ENCODE measurements at places on chromosomes 5 and 9. TPM values are rescaled to one million over a fixed set of nuclear protein-coding genes. Genes with fewer than 3 reads are reported as not detected.
A peak's percentile ranks its signal among the peaks of the same experiment; 100 is the strongest.

Gene STXBP1
- 36.0 TPM for total RNA-seq

Gene GPRIN1
- 6.3 TPM for total RNA-seq

DNA sequence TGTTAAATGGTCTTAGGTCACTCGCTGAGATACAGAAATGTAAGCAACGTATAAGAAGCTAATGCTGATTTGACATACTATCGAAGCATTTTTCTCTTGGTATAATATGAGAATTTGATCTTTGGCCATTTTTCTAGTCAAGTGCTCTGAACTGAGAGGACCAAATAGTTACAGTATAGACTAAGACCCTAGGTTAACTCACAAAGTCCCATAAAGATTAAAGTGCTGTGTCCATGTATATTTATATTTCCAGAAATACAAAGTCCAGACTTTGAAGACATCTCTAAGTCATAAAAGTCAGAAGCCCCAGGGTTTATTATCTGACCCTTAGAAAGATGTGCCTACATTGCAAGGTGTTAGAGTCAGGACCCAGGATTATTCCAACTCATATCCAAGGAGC, 752.4 kb upstream of the COX7C start:
- DNase-seq, result no peak

DNA sequence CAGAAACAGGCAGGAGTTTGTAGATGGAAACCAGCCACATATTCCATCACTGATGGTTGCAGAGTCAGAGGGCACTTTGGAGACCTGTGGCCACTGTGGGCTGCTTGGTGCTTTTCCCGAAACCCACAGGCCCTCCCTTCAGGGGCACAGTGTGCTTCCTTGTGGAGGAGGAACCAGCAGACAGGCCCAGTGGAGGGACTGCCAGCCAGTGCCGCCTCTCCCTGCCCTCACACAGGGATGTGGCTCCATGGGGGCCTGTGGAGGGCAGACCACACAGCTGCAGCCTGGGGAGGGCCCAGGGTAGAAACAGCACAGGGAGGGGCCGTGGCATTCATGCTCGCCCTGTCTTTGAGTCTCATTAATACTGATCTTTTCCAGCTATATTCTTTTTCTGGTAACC, 35.2 kb downstream of the CEP72 start:
- no peak for DNase-seq

Gene IFNA21
- total RNA-seq, result not detected

DNA sequence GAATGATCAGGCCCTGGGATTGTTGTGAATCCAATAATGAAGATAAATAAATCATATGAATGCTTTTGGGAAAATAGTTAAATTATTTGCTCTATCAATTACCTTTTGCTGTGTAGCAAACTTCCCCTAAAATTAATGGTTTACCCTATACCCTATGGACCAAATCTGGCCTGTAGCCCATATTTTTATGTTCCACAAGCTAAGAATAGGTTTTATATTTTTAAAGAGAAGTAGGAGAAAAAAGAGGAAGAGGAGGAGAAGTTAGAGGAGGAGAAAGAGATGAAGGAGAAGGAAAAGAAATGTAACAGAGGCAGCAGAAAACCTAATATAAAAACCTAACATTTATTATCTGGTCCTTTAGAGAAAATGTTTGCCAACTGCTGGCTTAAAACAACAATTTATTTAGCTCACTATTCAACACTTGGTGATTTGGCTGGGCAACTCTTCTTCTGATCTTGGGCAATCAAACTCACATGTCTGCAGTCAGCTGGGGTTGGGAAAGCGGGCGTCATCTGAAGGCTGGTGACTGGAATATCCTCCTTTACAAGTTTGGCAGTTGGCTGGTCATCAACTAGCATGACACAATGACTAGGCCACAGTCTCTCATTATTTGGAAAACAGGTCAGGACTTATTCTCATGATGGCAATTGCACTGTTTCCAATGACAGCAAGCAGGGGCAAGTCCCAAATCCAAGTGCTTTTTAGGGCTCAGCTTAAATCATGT, 522.9 kb downstream of the RASEF start:
- DNase-seq, result no peak

GRCh38 chr5:107135391-107135790, 535.3 kb downstream of the EFNA5 start:
- DNase-seq, result peak; percentile 71

GRCh38 chr9:126326228-126327005, at the start of gene MVB12B:
Gene MVB12B (plus strand): TSS chr9:126326829. CDS start chr9:126326930, 101 bp downstream.
- no peak for DNase-seq

DNA sequence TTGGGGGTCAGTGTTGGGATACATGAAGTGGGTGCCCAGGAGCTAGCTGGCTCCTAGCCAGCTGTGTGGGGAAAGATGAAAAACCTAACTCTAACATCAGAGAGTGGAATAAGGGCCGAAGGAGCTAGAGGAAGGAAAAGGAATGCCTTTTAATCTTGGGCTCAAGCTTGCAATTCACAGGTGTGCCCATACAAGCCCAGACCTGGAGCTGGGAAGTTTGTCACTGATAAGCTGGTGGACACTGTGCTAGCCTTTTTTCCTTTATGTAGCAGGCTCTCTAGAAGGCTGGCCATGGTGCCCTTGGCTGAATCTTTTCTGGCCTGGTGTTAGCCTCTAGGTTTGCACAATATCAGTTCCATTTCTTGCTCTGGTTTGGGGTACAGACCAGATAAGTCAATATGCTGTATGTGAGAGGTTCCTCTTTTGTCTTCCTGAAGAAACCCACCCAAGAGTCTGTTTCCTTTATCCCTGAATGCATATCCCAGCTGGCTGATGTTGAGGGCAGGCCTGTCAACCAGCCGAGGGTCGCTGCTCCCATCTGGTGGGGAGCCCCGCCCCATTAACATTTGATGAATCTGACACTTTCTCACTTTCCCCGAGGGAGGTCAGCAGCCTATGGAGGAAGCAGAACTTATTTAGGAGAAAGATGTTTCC, 92.4 kb upstream of the CXCL14 start:
- no peak for DNase-seq

Gene GABRG2
- total RNA-seq, result under 0.01 TPM

Gene MARCHF3
- 11.6 TPM for total RNA-seq

Data from fibroblast of lung (primary cell).